ENCODE measurements at places on chromosomes 7 and 10.

GRCh38 chr7:20238194-20238753, 21.1 kb upstream of the MACC1 start:
- H3K4me1 ChIP-seq, result peaks cover 23% of the 10 kb centered on the region
- DNase-seq, result no peak
- no peak overlapping the region for H3K27ac ChIP-seq
- H3K4me3 ChIP-seq, result no peak overlapping the region

DNA sequence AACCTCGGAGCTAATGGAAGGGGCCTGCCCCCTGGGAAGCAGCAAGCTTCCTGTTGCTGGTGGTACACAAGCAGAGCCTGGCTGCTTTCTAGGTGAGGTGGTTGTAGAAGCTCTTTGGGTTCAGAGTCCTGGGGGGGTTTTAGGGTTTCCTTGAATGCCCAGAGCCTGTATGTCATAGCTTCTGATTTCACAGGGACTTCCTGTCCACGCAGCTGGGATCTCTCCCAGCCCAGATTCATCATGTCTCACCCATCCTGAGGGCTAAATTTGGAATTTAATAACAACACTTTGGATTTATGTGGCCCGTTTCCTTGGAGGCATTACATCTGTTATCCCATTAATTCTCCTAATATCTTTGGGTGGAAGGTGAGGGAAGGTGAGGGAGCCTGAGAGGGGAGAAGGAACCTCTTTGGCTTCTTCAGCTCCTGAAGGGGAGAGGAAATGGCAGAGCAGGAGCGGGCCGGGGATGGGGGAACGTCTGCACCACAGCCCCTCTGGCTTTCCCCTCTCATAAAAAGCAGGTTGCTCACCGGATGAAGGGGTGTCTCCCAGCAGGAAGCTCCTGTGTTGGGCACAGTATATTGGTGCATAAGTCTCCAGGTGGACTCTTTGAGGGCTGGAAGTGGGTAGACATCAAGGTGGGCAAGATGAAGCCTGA, 19.7 kb downstream of the RPS24 start:
- H3K27ac ChIP-seq, result no peak overlapping the region
- no peaks in the 10 kb centered on the region for H3K36me3 ChIP-seq
- no peaks in the 10 kb centered on the region for H3K27me3 ChIP-seq
- no peak overlapping the region for H3K4me3 ChIP-seq
- no peaks in the 10 kb centered on the region for H3K4me1 ChIP-seq
- no peak for DNase-seq

DNA sequence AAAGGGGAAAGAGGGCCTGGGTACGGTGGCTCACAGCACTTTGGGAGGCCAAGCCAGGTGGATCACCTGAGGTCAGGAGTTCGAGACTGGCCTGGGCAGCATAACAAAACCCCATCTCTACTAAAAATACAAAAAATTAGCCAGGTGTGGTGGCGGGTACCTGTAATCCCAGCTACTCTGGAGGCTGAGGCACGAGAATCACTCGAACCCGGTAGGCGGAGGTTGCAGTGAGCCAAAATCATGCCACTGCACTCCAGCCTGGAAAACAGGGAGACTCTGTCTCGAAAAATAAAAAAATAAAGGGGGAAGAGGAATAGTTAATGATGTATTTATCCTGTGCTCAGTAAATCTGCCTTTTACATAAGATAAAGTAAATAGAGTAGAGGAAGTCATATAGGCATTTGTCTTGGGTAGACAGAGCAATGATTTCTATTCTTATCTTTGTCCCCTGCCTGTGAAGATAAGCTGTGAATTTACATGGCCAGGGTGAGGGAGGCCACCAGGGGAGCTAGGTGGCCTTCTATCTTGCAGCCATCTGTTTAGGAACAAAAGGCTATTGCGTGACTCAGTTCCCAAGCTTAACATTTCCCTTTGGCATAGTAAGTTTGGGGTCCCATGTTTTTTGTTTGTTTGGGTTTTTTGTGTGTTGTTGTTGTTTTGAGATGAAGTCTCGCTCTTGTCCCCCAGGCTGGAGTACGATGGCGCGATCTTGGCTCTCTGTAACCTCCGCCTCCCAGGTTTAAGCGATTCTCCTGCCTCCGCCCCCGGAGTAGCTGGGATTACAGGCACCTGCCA, 73.2 kb upstream of the GTF2I start:
- DNase-seq, result no peak
- 0 out of 2 replicates have a peak, but pooled peaks cover 6% of the 10 kb centered on the region for H3K36me3 ChIP-seq
- H3K27me3 ChIP-seq, result no peaks in the 10 kb centered on the region
- no peak overlapping the region for H3K4me3 ChIP-seq

- H3K27ac ChIP-seq, result no peak overlapping the region
- H3K4me1 ChIP-seq, result no peaks in the 10 kb centered on the region
- no peaks in the 10 kb centered on the region for H3K36me3 ChIP-seq
- DNase-seq, result no peak
Observed at GRCh38 chr7:14501436-14501835, 401.1 kb downstream of the DGKB start.

DNA sequence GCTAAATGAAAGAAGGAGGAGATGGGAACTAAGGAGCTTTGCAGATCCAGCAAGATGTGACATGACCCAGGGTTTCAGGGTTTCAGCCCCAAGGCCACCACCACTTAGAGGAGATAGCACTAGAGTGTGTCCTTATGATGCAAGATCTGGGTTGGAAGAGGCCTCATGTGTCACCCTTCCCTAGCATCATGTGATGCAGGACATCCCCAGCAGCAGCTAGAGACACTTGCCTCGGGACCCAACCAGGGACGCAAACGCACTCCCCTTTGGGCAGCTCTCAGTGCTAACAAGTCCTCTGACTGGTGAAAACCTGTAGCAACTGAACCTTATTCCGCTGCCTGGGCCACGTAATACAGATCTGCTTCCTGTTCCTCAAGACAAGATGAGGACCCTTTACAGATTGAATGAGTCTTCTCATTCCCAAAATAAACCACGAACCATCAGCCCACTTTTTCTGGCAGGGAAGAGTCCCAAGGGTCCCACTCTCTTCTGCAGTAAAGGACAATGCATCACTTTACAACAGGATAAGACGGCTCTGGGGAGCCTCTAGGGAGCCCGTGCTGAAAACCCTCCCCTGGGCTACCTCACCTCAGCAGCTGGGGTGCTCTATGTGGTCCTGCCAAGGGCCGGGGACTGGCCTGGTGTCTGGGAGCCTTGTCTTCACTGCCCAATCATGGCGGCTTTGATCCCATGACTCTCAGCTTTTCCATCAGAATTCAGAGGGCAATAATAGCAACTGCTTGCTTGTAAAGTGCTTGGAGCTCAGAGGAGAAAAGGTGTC, 44.8 kb upstream of the GDF10 start:
- H3K4me1 ChIP-seq, result no peaks in the 10 kb centered on the region
- H3K4me3 ChIP-seq, result no peak overlapping the region
- no peaks in the 10 kb centered on the region for H3K27me3 ChIP-seq
- no peak overlapping the region for H3K27ac ChIP-seq
- DNase-seq, result no peak

DNA sequence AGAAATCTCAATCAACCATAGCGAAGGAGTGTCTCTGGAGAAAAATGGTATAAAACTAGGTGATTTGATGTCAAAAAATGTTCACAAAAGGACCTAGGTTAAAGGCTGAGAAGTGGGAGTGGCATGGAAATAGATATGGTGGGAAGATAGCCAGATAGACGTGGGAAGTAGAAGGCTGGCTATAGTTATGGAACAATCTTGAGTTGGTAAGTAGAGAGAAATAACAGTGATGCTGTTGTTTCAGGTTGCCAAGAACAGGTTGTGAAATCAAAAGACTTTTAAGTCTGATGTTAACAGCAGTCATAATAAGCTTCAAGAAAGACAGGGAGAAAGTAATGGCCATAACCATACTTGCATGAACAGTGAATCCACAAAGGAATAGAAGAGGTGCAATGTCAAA, 106.1 kb upstream of the RSU1 start:
- H3K27me3 ChIP-seq, result no peaks in the 10 kb centered on the region
- H3K4me1 ChIP-seq, result no peaks in the 10 kb centered on the region
- no peak overlapping the region for H3K27ac ChIP-seq
- no peak overlapping the region for H3K4me3 ChIP-seq
- H3K36me3 ChIP-seq, result no peaks in the 10 kb centered on the region
- DNase-seq, result no peak

DNA sequence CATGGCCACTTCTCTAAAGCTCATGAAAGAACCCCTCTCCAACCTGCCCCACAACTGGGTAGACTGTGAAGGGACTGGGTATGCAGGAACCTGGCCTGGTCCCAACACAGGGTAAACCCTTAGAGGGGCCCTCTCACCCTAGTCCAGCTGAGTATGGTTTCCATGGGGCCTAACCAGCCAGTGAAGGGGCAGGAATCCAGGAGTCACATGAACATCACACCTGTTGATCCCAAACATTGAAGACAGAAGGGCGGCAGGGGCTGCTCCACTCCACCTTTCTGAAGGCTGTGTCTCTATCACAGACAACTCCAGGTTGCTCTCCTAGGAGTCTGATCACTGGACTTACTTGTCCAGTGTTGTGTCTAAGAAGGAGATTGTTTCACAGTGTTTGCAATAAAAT, 30.8 kb downstream of the GRID1 start:
- H3K4me3 ChIP-seq, result no peak overlapping the region
- H3K4me1 ChIP-seq, result no peaks in the 10 kb centered on the region
- DNase-seq, result peak; percentile 20
- H3K27ac ChIP-seq, result no peak overlapping the region

GRCh38 chr7:99562832-99563231, 4.4 kb downstream of the ZNF655 start:
- peak; percentile 74 for DNase-seq
- peak overlapping the region; percentile 92 for H3K27ac ChIP-seq
- no peak overlapping the region for H3K4me3 ChIP-seq
- peaks cover 77% of the 10 kb centered on the region for H3K36me3 ChIP-seq

DNA sequence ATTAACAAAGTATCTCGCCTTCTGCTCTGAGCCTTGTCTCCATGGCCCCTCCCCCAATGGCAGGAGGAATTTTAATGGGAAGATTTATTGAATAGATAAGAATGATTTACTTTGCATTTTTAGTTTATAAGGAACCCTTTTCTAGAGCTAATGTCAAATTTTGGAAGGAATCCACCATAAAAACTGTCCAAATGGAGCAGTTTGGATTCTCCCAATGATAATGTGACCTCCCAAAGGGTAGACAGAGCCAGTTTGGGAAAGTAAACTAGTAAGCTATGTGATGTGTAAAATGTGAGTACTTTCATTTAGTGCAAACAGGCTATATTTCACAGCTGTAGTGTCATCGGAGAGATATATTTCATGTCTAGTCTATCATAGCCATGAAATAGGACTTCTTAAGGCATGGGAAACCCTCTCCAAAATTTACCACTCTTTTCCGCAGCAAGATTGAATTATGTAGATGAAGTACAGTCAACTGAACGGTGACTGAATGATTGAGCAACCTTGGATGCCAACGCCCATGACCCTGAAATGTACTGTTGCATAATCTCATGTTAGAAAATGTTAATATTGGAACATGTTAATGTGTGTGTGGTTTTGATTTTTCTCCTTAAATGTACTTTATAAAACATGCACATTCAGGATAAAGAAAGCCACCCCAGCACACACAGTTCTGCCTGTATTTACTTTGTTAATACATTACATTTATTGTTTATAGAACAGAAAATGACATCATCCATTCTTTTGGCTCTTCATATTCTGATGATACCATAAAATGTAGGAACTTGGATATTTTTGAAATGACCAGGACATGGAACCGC, 140.6 kb downstream of the NRP1 start:
- no peak overlapping the region for H3K4me3 ChIP-seq
- H3K27me3 ChIP-seq, result no peaks in the 10 kb centered on the region
- H3K27ac ChIP-seq, result peak overlapping the region; percentile 84
- H3K36me3 ChIP-seq, result peaks cover 70% of the 10 kb centered on the region
- peaks cover 22% of the 10 kb centered on the region for H3K4me1 ChIP-seq

DNA sequence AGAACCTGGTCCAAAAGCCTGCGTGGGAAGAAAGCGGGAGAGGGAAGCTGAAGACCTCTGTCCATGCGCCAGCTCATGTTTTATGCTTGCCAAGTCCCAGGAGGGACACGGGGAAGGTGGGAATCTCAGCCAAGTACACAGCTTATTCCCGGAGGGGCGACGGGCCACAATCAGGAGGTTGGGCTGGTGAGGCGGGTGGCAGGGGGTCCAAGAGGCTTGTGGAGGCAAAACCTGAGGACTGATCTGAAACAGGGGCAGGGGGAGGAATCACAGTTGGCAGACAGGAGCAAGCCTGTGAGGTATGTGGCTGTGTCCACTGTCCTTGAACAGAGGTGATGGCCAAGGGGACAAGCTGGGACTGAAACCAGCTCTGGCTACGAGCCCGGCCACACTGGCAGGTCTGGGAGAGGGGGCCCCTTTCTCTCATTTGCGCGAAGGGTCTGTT, 38.0 kb upstream of the LEP start:
- no peaks in the 10 kb centered on the region for H3K4me1 ChIP-seq
- H3K27ac ChIP-seq, result no peak overlapping the region
- H3K36me3 ChIP-seq, result no peaks in the 10 kb centered on the region
- peaks cover 32% of the 10 kb centered on the region for H3K27me3 ChIP-seq
- no peak overlapping the region for H3K4me3 ChIP-seq
- peak; percentile 22 for DNase-seq

GRCh38 chr10:51770709-51771108, 71.3 kb upstream of the CSTF2T start:
- no peaks in the 10 kb centered on the region for H3K4me1 ChIP-seq
- H3K4me3 ChIP-seq, result no peak overlapping the region
- no peaks in the 10 kb centered on the region for H3K27me3 ChIP-seq
- no peak overlapping the region for H3K27ac ChIP-seq
- no peaks in the 10 kb centered on the region for H3K36me3 ChIP-seq

- no peak overlapping the region for H3K27ac ChIP-seq
- no peaks in the 10 kb centered on the region for H3K36me3 ChIP-seq
- H3K4me3 ChIP-seq, result no peak overlapping the region
- no peaks in the 10 kb centered on the region for H3K4me1 ChIP-seq
- DNase-seq, result no peak
Observed at GRCh38 chr7:43307522-43307921, 195.1 kb downstream of the HECW1 start.

- H3K27me3 ChIP-seq, result no peaks in the 10 kb centered on the region
- H3K4me1 ChIP-seq, result peaks cover 19% of the 10 kb centered on the region
- DNase-seq, result peak; percentile 86
- peak overlapping the region; percentile 84 for H3K27ac ChIP-seq
Observed at GRCh38 chr7:35003679-35004303, 33.5 kb downstream of the DPY19L1 start.

GRCh38 chr7:2330493-2330892, 16.3 kb upstream of the SNX8 start:
- no peaks in the 10 kb centered on the region for H3K4me1 ChIP-seq
- no peak overlapping the region for H3K27ac ChIP-seq
- no peak for DNase-seq
- no peak overlapping the region for H3K4me3 ChIP-seq

- no peak overlapping the region for H3K27ac ChIP-seq
- no peak overlapping the region for H3K4me3 ChIP-seq
- no peaks in the 10 kb centered on the region for H3K4me1 ChIP-seq
- DNase-seq, result peak; percentile 75
- H3K27me3 ChIP-seq, result no peaks in the 10 kb centered on the region
- H3K36me3 ChIP-seq, result no peaks in the 10 kb centered on the region
Observed at GRCh38 chr10:132924046-132924952, 18.1 kb downstream of the CFAP46 start.

GRCh38 chr7:103630318-103630717, 184.3 kb upstream of the SLC26A5 start:
- no peaks in the 10 kb centered on the region for H3K27me3 ChIP-seq
- no peak for DNase-seq
- no peak overlapping the region for H3K4me3 ChIP-seq
- H3K4me1 ChIP-seq, result peaks cover 20% of the 10 kb centered on the region

- no peaks in the 10 kb centered on the region for H3K4me1 ChIP-seq
- H3K27me3 ChIP-seq, result no peaks in the 10 kb centered on the region
- no peak overlapping the region for H3K4me3 ChIP-seq
- no peaks in the 10 kb centered on the region for H3K36me3 ChIP-seq
- H3K27ac ChIP-seq, result no peak overlapping the region
Observed at GRCh38 chr10:48458662-48459048, 146.2 kb downstream of the ARHGAP22 start.
